ENCODE measurements at places on chromosomes 11 and 22.

DNA sequence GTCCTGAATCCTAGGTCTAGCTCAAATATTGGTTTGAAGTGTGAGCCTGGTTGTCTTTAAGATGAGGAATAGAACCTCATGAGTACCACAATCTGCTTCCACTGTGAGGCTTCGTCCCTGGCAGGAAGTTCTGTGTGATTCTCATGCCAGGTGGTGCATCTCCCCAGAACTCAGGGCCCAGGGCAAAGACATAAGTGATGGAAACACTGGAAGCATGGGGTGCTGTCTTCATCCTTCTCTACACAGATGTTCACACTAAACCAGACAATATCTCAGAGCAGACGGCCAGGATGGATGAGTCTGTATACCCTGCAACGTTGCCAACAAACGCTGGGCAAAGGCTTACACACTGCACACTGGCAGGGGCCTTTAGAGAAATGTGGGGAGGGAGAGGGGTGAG lies 475.9 kb upstream of the B3GAT1 start:
- DNase-seq = no peak

GRCh38 chr22:50469377-50470305 lies 5.2 kb downstream of the SBF1 start:
- DNase-seq = no peak

DNA sequence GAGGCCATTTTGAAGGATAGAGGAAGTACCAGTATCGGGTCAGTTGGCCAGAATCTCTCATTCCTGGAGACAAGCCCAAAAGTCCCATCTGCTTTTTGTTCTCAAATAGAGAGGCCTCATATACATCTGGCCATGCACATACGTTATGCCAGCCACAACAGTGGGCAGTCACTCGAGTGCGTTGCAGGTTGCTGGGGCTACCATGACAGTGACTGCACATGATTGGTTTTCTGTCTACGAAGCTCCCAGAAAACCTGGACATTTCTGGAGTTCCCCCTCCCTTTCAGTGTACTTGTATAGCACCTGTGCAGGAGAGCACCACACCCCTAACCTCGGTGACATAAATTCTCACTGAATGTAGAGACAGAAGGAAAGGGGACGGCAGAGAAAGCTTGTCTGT lies 62.1 kb downstream of the C22orf31 start:
- DNase-seq = no peak

- no peak for DNase-seq
These were observed 86.4 kb upstream of the SHISAL1 start for GRCh38 chr22:44398856-44399837.

GRCh38 chr11:44110231-44110679 lies 14.8 kb downstream of the EXT2 start:
- DNase-seq = peak; percentile 69

GRCh38 chr11:21710809-21711208 lies 482.1 kb upstream of the ANO5 start:
- DNase-seq = no peak

GRCh38 chr22:30041881-30042280 lies 38.4 kb upstream of the HORMAD2 start:
- DNase-seq = no peak

GRCh38 chr22:48715511-48715910 lies 1112.2 kb downstream of the BRD1 start:
- no peak for DNase-seq

DNA sequence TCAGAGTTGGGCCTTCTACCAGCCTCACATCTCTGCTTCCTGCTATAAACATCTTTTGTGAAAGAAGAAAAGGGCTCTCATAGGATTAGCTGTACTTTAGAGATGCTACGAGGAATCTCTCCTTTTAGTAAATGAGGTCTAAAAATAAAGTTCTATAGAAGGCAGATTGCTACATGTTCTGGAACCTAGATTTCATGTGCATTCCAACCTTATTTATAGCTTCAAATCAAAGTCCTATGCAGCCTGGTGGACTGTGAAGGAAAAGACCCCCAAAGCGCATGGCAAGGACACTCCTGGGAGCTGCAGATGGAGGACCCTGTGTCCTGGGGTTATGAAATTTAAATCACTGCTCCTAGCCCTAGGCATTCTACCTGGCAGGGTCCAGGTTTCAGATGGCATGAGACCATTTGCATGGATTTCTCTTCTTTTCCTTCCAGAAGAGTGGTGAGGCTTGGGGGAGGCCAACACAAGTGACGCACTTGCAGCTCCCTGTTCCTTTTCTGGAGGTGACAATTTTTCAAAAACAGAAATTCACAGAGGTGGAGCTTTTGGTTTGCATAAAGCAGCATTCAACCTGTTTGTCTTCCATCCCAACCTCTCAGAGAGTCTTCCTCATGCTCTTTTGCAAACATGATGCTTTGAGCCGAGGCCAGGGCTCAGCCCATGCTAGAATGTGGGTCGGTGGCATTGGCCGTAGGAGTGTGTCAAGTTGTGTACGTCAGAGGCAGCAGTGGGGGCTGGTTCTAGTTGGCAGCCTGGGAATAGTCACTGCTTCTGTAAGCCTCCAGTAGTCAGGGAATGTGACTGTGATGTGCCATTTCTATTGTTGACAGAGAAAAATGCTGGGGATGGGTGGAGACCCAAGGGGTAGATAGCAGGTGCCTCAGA lies 6.3 kb downstream of the CRY2 start:
- DNase-seq = no peak

DNA sequence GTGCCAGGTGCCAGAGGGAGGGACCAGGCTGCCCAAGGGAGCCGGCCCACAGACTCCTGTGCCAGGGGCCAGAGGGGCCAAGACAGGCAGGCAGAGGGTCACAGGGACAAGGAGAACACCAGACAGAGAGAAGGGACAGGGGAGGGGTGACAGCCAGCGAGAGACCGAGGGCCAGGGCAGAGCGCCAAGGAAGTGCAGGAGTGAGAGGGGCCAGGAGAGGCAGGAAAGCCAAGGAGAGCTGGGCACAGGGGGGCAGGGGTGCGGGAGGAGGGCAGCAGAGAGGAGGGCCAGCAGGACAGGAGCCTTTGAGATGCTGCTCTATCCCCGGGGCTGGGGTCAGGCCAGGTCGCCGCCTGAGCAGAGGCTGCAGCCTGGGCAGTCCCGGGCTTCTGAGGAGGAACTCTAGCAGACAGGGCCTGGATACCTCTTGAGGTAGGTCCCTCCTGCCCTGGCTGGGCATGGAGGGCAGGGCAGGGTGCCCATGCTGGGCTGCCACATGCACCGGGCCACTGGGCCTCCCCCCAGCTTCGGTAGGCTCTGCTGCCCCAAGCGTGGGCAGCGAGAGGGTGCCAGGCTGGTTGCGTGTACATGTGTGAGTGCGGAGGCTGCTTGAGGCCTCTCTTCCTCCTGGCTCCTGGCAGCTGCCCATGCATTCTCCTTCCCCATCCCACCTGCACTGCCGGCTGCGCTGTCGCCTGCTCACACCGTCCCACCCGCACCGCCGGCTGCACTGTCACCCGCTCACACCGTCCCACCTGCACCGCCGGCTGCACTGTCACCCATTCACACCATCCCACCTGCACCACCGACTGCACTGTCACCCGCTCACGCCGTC lies 12.2 kb downstream of the LSP1 start:
- DNase-seq = peak; percentile 44

- no peak for DNase-seq
These were observed 62.7 kb upstream of the BARX2 start for GRCh38 chr11:129312730-129313503.

GRCh38 chr11:128632141-128632791 lies 44.9 kb upstream of the ETS1 start:
- peak; percentile 51 for DNase-seq

DNA sequence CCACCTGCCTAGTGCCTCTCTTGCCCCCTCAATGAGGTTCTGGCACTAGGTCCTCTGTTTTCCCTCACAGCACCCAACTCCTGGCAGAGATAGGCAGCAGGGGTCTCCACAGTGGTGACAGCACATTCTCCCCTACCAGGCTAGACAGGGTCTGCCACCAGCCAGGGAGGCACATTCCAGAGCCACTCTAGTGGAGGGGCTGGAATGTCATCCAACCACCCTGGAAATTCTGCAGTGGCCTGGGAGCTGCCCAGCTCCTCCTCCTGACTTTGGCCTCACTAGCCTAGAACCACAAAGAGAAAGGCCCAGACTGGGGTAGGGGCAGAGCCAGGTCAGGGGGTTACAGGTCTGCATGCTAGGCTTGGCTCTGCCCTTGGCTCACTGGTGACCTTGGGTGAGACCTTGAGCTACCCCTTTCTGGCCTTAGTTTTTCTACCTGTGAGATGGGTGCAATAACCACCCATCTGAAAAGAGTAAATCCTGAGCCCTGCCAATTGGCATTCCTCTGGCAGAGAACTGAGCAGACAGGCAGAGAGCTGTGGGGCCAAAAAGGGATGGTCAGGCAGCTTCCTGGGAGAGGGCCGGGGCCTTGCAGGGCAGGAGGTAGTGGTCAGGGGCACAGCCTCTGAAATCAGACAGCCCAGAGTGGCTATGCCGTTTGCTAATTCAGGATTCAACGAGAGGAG lies 7.1 kb downstream of the P2RY2 start:
- no peak for DNase-seq

- DNase-seq = no peak
These were observed 7.6 kb upstream of the GALR3 start for GRCh38 chr22:37815593-37815992.

GRCh38 chr22:48574776-48575617 lies 1252.7 kb downstream of the BRD1 start:
- DNase-seq = peak; percentile 86

DNA sequence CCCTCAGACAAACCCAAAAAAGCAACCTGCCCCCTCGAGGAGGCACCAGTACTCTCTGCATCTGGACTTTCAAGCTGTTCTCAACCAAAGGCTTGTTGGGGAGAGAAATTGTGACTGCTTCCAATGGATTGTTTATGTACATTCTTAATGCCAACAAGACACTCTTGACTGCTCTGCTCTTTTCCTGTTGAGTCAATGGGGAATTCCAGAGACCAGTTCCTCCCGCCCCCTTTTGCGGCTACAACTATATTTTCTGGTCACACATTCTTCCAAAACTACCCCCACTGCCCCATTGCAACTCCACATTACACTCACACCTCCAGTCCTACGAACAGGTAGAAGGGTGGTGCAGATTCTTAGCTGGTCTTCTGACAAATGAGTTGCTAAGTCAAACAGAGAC lies 187.0 kb downstream of the DSCAML1 start:
- DNase-seq = no peak

GRCh38 chr22:22058633-22059290 lies 76.2 kb upstream of the TOP3B start:
- no peak for DNase-seq

- DNase-seq = no peak
These were observed 12.4 kb upstream of the DAGLA start for GRCh38 chr11:61667684-61668305.

GRCh38 chr11:108967571-108967970 lies 302.7 kb downstream of the DDX10 start:
- DNase-seq = no peak

DNA sequence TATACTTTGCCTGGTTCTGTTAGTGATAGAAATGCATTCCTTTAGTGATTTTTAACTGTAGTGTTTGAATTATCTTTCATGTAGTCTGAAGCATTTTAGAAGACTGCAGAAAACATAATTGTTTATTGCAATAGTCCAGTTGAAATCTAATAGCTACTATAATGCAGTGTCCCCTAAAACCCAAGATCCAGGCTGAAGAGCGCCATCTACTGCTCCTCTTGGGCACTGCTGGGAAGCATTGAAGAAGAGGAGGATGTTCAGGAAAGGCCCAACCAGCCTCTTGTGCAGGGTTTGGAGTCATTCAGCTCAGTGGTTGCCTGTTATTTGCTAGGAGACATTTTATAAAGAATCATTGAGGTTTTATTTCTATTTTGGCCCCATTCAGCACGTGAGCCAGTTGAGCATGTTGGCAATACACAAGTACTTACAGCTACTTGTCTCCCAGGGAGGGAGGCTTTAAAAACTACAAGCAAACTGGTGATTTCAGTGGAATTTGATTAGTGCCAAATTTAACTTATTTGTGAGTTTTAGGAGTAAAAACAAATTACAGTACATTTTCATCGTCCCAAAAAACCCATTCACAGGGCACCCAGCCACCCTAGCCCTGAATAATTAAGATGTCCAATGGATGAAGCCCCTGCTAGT lies 74.9 kb upstream of the HORMAD2 start:
- peak; percentile 79 for DNase-seq

- DNase-seq = no peak
These were observed 139.3 kb downstream of the FEZ1 start for GRCh38 chr11:125356797-125357196.

DNA sequence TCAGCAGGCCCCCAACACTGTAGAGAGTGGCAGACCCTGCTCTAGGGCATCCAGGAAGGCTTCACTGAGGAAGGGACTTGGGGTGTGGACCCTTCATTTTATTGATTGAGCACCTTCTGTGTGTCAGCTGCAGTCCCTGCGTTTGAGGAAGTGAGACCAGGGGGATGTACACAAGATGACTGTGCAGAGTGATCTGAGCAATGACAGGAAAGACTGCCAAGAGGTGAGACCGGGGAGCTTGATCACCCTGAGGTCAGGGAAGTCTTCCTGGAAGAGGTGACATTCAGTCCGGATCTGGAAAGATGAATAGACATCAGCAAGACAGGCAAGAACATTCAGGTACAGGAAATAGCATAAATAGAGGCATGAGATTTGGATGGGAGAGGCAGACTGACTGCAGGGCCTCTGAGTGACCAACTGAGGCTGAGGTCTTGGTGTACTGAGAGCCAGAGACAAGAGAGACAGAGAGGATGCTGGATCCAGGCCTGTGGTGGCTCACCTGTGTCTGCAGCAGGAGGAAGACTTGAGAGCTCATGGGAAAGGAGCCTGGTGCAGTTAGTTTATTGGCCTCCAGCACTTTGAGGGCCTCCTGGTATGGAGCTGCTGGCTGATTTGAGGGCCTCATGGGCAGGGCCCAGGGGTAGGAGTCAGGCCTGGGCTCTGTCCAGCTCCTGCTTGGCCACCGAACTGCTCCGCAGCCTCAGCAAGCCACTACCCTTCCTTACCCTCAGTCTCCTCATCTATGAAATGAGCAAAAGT lies 5.2 kb downstream of the DGAT2 start:
- DNase-seq = no peak

DNA sequence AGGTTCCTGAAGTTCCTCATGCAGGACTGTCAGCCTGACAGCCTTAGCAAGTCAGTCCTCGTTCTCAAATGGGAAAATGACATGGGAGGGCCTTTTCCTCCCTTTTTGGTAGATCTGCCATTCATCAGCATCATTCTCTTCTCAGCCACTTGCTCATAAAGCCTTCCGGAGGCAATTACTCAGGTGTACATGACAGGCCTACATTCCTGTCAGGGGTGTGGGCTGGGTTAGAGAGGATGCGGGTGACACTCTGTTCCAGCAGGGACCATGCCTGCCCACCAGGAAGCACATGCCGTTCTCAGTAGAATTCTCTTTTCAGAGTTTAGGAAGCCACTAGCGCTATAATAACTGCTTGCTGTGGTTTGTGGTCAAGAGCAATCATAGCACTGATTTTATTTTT lies 24.2 kb upstream of the ANKK1 start:
- DNase-seq = no peak

GRCh38 chr11:108093128-108093904 lies 28.1 kb upstream of the ACAT1 start:
- no peak for DNase-seq

GRCh38 chr11:10323793-10324170 lies 18.9 kb downstream of the ADM start:
- no peak for DNase-seq

- DNase-seq = no peak
These were observed 13.1 kb downstream of the POU2AF1 start for GRCh38 chr11:111365722-111366559.

Measured in nephron progenitor cell (in vitro differentiated cells).